ENCODE measurements at places on chromosomes 6 and 20.

DNA sequence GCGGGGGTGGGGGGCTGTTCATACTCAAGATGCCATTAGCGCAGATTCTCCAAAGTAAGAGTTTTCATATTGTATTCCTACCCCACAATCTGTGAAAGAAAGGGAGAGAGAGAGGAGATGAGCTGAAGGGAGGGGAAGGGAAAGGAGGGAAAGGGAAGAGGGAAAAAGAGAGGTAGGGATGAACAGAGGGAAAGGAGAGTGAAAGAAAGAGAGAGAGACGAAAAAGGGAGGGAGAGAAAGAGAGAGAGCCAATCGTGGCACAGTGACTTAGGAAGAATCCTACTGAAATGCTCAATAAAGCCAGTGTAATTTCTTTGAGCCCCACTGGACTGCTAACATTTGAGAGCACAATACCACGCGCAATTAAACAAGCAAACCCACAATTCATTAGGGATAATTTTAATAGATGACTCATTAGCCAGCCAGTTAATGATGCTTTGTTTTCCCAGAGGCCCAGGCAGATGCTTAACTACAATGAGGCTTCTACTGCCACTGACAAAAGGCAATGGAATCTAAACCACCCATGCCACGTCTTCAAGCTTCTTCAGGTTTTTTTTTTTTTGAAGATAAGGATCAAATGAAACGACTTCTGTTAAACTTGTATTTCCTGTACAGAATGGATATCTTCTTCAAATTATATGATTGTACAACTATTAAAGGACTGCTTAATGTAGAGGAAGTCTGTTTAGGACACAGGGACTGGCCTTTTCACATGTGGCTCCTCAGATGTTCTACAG is 306.8 kb downstream of the FOXC1 start:
- ATAC-seq, result no peak

GRCh38 chr6:95431637-95432228 is 145.6 kb upstream of the MANEA start:
- ATAC-seq, result no peak

- peak; percentile 11 for ATAC-seq
These were observed 20.3 kb downstream of the PRDM1 start for GRCh38 chr6:106106276-106107042.

GRCh38 chr6:141580988-141581552 is 551.7 kb upstream of the GJE1 start:
- ATAC-seq, result no peak

GRCh38 chr6:25340431-25341202 is 61.4 kb downstream of the CARMIL1 start:
- ATAC-seq, result no peak

GRCh38 chr6:53168516-53169267 is 20.1 kb upstream of the GCM1 start:
- no peak for ATAC-seq

- no peak for ATAC-seq
These were observed 14.8 kb downstream of the MARCKS start for GRCh38 chr6:113871975-113872374.

DNA sequence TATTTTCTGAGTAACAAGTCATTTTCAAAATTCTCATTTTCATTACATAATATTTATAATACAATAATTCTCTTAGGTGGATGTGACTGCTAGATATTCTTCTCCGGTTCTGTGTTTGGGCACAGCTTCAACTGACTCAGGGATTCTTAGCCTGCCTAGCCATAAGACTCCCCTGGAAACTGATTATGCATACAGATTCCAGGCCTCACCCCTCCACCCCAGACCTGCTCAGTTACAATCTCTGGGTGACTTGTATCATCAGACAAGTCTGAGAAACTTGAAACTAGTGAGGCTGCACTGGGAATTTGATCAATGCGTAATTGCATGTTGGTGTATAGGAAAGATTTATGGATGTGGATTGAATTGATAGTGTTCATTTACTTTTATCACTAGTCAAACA is 25.4 kb downstream of the FLRT3 start:
- no peak for ATAC-seq

DNA sequence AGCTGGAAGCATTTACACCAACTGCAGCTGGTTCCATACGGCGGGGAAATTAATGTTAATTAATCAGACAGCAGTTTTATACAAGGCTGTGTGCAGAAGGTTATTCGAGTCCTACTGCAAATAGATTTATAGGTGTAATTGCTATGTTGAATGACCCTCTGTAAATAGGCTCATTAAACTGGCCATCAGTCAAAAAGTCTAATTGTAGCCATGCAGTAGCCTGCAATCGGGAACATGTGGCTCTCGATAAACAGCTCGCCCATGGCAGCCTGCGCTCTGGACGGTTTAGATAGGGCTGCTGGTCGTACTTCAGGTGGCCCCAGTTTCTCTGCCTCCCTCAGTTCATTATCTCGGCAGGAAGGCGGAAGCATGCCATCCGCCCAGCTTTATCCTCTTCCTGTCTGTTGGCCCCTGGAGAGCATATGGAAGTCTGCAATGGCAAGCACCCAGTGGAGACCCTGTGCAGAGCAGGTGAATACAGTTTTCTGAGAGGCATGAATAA is 143.2 kb downstream of the MBOAT1 start:
- no peak for ATAC-seq

GRCh38 chr6:41939176-41939847 is 2.3 kb downstream of the CCND3 start:
- ATAC-seq, result no peak

DNA sequence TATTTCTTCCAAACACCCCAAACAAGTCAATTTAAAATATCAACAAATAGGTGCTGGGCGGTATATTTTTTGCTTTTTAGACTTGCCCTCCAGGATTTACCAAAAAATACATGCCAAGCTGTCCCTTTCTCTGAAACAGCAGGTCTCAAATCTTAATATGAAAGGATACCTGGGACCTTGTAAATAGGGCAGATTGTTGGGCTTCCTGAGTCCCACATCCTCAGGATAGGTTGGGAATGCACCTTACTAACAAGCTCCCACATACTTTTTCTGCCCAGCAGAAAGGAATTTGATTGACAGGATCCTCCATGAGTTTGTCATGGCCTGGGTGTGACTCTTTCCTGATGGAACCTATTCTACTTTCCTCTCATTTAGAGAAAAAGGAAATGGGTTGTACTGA is 4.9 kb upstream of the SLC24A3 start:
- ATAC-seq, result no peak

DNA sequence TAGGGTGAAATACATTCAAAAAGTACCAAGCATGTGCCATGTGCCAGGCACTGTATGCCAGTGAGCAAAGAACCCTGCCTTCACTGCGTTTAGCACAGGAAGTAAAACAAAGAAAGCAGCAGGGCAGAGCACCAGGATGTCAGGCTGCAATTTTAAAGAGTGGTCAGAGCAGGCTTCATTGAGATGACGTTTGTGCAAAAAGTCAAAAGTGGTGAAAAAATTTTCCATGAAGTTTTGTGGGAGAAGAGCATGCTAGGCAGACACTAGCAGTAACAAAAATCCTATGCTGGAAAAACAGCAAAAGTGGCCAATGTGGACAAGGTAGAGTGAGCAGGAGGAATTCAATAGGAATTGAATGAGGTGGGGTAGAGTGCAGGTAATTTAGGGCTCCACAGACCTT is 31.3 kb downstream of the AKIRIN2 start:
- ATAC-seq, result peak; percentile 32

- no peak for ATAC-seq
These were observed 37.4 kb upstream of the HDAC2 start for GRCh38 chr6:114008331-114008730.

GRCh38 chr6:157961153-157961831 is 20.4 kb upstream of the SYNJ2 start:
- no peak for ATAC-seq

GRCh38 chr6:53410508-53411258 is 61.9 kb upstream of the ELOVL5 start:
- ATAC-seq, result peak; percentile 88

DNA sequence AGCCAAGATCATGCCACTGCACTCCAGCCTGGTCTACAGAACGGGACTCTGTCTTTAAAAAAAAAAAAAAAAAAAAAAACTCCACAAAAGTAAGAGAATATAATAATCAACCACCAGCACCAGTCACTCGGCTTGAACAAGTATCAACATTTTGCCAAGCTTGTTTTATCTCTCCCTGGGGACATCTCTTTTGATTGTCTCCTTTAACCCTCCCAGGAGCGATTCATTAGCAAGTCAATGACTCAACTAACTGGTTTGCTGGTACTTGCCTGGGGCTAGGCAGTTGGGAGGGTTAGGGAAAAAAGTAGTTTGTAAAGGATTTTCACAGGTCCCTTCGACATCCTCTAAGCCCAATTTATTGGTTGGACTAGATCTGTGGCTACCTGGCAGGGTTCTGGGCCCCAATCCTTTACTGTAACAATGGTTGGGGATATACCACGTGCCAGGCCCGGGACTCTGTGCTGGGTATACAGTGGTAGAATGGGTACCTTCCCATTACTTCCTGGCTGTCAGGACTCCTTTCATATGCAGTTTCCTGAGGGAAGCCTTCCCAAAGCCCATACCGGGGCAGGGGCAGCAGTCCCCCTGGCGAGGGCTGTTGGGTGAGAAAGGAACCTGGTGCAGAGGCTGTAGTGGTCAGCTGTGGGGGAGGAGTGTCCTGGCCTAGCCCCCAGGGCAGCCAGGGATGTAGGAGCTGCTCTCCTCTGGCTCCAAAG is 12.2 kb downstream of the TGIF2 start:
- ATAC-seq, result no peak

- no peak for ATAC-seq
These were observed 202.0 kb downstream of the ZFAND3 start for GRCh38 chr6:38021571-38021970.

DNA sequence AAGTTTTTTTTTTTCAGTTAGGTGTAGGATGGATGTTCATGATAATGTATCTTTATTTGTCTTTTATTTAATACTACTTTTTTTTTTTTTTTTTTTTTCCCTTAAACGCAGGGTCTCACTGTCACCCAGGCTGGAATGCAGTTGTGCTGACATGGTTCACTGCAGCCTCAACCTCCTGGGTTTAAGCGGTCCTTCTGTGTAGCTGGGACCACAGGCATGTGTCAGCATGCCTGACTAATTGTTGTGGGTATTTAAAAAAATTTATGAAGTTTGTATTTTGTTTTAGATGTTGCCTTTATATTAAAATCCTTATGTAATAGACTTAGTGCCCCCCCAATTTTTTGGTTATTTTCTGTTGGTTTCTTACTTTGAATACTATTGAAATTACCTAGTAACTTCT is 42.6 kb downstream of the NCOA3 start:
- peak; percentile 72 for ATAC-seq

GRCh38 chr20:61644378-61645076 is 392.5 kb downstream of the CDH4 start:
- ATAC-seq, result no peak

DNA sequence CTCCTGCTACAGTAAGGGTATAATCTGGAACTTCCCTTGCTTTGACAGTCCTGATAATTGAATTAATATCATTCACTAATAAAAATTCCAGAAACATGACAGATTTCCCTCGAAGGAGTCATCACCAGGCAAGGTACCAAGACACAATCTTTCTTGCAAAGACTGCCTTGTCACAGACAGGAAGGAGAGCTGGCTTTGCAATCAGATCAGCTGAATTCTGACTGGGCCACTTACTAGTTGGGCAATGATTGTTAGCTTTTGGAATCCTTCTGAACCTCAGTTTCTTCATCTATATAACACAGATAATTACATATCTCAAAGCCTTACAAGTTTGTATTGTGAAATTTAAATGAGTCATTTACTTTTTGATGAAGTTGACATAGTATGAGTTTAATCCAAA is 344.2 kb downstream of the RFPL4B start:
- no peak for ATAC-seq

- no peak for ATAC-seq
These were observed 157.0 kb upstream of the ENPP5 start for GRCh38 chr6:46327779-46328178.

DNA sequence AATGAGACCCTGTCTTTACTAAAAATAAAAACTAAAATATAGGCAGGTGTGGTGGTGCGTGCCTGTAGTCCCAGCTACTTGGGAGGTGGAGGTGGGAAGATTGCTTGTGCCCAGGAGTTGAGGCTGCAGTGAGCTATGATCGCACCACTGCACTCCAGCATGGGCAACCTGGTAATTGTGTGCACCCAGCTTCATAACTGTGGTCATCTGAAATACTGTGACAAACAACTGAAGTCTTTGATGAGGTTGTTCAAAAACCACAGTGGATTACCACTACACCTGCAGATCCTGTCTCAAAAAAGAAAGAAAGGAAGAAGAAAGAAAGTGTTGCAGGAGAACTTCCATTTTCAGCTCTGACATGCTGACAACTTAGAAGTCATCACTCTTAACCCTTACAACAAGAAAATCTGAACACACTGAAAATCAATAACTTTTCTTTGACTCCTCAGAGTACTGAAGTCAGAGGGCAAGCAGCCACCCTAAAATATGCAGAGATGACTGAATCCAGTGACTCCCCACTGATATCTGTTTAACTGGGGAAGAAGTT is 13.8 kb upstream of the ZBP1 start:
- no peak for ATAC-seq

GRCh38 chr6:132648828-132649227 is 10.2 kb downstream of the TAAR1 start:
- ATAC-seq, result no peak

DNA sequence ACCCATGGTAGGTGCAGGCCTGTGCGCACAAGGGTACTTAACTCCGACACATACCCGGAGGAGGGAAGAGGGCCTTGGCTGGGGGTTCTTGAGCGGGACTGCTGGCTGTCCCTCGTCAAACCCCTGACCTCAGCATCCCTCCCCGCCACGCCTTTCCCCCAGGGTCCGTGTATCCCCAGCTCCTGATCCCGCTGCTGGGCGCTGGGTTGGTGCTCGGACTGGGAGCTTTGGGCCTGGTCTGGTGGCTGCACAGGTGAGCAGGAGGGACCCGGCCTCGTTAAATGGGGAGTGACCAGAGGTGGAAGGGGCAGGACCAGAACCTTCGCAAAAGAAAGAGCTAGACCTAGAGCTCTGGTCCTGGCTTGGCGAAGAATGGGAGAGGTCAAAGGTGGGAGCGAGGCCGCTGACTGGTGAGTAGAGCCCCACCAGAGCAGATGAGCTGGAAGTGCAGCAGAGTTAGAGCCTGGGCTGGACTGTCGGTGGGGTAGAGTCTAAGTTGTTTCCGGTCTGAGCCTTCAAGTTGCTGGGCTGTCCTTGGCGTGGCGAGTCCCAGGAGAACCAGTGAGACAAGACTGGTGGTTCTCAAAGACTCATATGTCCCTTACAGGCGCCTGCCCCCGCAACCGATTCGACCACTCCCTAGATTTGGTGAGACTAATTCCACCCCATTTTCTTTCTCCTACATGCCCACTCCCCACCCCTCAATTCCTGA is 963 bp downstream of the MPIG6B start:
- no peak for ATAC-seq

All from activated CD4-positive, CD25-positive, alpha-beta regulatory T cell treated with anti-CD3 and anti-CD28 coated beads, Interleukin-2, amount 50 U/mL, for 24 hours (primary cell).